Testis (tissue), 5 donors: ENCODE measurements at places on chromosomes 7 and 10. TPM values are rescaled to one million over a fixed set of nuclear protein-coding genes. Genes with fewer than 3 reads are reported as not detected.
A peak's percentile ranks its signal among the peaks of the same experiment; 100 is the strongest.

DNA sequence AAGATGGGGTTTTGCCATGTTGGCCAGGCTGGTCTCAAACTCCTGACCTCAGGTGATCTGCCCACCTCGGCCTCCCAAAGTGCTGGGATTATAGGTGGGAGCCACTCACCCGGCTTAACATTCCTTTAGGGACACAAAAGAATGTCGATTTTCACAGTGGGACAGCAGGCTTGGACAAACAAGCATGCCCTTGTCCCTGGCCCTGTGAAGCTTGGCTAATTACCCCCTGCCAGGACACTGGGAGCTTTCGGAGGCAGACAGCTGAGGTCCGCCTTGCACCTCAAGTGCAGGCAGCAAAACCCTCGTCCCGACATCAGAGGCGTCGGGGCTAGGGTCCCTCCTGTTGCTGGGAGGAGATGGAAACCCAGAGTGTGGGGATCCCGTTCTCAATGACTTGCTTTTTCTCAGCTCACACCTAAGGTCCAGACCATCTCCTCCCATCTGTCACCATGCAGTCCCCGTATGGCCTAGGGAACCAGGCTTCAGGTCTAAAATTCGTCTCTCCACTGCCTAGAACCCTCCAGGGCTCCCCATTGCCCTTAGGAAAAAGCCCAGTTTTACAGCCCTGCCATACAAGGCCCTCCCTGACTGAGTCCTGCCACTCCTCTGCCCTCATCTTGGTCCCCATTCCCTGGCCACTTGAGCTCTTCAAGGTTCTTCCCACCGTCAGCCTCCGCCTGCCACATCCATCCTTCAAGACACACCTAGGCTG is 6.3 kb upstream of the CLIP2 start:
- no peak for DNase-seq

- DNase-seq, result peak; percentile 96
Observed at GRCh38 chr7:76294344-76295024, 8.0 kb upstream of the HSPB1 start.

The PTN gene
- polyA plus RNA-seq, result 55.8 TPM

The SFTPD gene
- polyA plus RNA-seq, result 0.92 TPM

DNA sequence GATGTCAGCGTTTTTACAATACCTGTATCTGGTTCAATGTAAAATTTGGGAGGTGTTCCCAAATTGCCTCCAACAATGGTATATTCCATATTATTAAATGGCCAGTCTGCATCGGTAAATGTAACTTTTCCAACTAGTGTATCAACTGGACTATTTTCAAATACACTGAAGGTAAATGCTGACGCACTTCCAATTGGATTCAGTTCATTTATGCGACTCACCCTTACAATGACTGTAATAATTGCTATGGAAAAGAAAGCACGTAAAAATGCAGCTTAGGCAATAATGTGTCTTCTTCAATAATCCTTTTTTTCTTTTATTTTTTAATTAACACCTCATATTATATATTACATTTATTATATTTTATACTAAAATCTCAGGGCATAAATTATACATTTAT is 209.1 kb downstream of the HGF start:
- DNase-seq, result no peak

The HKDC1 gene
- polyA plus RNA-seq, result 4.4 TPM

- no peak for DNase-seq
Observed at GRCh38 chr10:132078746-132079345, 13.1 kb downstream of the JAKMIP3 start.

DNA sequence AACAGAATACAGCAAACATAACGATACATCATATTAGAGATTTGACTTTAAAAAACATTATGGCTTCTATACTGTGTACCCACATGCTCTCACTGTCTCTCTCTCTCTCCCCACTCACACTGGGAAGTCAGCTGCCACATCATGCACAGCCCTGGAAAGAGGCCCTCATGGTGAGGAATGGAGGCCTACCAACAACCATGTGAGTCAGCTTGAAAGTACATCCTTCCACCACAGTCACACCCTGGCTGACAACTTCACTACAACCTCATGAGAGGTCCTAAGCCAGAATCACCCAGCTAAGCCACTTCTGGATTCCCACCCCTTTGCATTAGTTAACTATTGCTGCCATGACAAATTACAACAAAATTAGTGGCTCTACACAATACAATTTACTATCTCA is 23.3 kb upstream of the GPR22 start:
- DNase-seq, result no peak

- no peak for DNase-seq
Observed at GRCh38 chr10:30378201-30378995, 29.3 kb upstream of the MTPAP start.

DNA sequence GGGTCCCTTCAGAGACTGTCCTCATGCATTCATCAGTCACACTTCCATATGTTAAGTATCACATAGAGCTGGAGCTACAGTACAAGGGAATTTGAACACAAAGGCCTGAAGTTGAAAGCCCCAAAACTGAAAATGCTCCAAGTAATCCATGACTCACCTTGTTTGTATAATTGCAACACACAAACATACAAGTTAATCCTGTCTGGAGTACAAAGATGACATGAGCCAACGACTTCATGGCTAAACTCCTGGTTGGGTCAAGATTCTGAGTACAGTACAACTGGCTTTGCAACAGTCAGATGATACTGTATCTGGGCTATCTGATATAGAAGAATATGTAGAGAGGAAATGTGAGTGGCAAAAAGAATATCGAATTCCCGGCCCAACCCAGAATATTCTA is 73.1 kb upstream of the AASS start:
- no peak for DNase-seq

DNA sequence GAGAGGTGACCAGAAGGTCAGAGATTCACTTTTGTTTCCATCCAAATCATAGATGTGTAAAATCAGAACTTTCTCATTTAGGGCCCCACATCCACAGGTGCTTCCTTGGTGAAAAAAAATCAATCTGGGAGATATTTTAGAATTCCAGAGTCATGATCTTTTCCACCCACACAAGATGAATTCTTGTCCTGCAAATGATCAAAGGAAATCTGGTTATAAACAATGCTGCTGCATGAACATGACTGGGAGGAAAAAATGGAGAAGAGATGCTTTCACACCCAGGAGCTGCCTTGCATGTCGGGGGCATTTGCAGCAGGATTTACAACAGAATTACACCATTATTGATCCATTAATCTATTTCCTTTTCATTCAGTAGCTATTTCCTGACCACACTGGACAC is 106.5 kb upstream of the TMEM72 start:
- DNase-seq, result no peak

DNA sequence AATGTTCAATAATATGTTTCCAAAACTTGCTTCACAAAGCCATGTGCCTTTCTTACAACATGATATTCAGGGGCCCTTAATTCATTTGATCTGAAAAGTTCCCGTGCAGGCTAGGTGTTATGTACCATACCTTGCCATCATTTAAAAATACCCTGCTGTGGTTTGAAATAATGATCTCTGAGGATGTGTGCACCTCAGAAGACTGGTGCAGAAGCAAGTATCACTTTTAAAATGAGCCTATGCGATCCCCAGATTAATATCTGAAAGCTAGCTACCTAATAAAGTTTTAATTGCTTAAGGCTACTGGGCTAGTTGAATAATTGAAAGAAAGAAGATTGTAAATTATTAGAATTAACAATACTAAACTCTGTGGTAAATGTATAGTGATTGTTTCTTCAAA is 262.4 kb downstream of the CDK14 start:
- no peak for DNase-seq

DNA sequence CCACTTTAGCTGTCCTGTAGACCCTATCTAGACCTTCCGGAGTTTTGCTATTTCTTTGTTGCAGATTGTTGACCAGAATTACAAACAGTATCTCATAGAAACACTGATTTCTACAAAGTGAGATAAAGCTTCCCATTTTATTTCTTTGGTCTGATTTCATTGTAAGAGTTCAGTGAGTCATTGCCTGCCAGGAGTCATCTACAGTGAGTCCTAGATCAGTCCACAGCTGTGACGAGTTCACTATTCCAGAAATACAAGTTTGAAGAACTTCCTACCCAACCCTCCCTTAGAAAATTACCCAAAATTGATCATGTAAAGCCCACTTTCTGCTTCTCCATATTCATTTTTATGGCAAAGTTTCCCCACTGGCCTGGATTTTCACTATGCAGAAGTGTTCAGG is 905.5 kb downstream of the CNTNAP2 start:
- DNase-seq, result no peak

- DNase-seq, result peak; percentile 38
Observed at GRCh38 chr10:13528875-13529713, at the start of gene BEND7. TSS of gene BEND7 (minus strand) at chr10:13529014. CDS start at chr10:13528533, 481 bp downstream.

DNA sequence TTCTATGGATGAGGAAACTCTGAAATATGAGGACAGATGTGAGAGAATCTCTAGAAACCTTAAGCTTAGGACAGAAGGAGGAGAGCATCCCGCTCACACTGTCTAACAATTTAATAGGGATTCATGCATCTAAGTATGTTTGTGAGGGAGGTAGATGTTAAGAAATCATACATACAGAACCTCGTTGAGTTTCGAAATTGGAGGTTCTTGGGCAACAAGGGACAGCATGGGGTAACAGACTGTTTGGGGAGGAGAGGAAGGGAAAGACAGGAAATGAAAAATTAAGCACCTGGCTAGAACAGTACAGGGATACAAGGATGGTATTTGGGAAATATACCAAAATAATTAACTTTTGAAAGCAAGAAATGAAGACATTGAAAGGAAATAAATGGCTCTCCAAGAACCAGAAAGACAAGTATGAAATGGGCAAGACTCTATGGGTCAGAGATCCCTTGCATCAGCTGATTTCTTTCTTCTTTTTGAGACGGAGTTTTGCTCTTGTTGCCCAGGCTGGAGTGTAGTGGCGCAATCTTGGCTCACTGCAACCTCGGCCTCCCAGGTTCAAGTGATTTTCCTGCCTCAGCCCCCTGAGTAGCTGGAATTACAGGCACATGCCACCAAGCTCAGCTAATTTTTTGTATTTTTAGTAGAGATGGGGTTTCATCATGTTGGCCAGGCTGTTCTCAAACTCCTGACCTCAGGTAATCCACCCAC is 207.9 kb downstream of the CTNNA3 start:
- no peak for DNase-seq

The RARRES2 gene
- 93.7 TPM for polyA plus RNA-seq

DNA sequence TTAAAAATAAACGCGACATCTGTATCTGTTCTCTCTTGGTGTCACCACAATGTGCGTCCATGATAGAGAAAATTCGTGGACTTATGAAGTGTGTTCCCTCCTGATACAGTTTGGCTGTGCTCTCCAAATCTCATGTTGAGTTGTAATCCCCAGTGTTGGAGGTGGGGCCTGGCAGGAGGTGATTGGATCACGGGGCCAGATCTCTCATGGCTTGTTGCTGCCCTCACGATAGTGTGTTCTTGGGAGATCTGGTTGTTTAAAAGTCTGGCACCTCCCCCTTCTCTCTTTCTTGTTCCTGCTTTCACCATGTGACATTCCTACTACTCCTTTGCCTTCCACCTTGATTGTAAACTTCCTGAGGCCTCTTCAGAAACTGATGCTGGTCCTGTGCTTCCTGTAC is 229.4 kb upstream of the MYO3A start:
- no peak for DNase-seq

The IGF2BP3 gene
- 17.8 TPM for polyA plus RNA-seq

GRCh38 chr7:11810043-11810625 is 21.9 kb downstream of the THSD7A start:
- DNase-seq, result no peak

- DNase-seq, result no peak
Observed at GRCh38 chr7:4906682-4907081, 23.2 kb upstream of the RADIL start.

GRCh38 chr10:113498997-113499396 is 53.9 kb upstream of the HABP2 start:
- DNase-seq, result no peak

DNA sequence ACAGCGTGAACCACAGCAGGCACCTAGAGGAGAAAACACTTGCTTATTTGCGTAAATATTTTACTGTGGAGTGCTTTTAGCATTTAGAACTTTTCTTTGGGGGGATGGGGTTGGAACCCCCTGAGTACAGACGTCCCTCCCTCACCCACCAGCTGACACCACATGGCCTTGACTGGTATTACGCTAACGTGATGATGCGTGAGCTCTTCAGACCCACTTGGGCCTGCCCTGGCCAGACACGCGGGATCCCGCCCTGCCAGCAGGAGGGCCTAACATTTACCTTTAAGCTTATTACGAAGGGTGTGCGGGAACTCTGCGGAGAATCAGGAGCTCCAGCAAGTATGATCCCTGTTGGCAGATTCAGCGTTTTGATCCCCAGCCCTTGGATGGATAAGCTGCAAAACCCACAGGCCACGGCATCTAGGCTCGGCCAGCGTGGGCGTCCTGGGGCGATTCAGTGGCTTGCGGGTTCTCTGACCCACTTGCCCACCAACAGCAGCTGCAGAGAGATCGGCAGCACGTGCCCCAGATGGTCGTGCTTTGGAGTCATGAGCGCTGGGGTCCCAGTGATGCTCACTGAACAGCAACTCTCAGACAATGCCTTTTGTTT is 545.5 kb upstream of the FOXK1 start:
- DNase-seq, result no peak

The WIPF3 gene
- 42.7 TPM for polyA plus RNA-seq

GRCh38 chr7:74223711-74224510 is 14.1 kb downstream of the LAT2 start:
- DNase-seq, result peak; percentile 37

DNA sequence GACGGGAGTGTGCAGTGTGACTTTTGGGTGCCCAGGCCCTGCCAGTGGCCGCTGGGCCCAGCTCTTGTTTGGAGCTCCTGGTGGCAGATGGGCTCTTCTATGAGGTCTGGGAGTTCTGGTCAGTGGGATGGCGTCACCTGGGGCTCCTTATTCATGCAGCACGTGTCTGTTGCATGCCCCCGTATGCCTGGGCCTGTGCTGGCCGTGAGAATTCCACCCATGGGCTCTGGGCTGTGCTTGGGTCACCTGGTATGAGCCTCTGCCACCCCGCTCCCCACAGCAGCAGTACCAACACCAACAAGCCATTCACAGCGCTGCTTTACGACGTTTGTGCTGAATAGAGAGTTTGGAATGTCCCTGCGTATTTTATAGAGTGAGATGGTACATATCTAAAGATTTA is 27.1 kb downstream of the INPP5A start:
- DNase-seq, result no peak

GRCh38 chr7:17559388-17559787 is 260.9 kb downstream of the AHR start:
- no peak for DNase-seq

- DNase-seq, result no peak
Observed at GRCh38 chr7:110720626-110721025, 370.3 kb upstream of the LRRN3 start.

DNA sequence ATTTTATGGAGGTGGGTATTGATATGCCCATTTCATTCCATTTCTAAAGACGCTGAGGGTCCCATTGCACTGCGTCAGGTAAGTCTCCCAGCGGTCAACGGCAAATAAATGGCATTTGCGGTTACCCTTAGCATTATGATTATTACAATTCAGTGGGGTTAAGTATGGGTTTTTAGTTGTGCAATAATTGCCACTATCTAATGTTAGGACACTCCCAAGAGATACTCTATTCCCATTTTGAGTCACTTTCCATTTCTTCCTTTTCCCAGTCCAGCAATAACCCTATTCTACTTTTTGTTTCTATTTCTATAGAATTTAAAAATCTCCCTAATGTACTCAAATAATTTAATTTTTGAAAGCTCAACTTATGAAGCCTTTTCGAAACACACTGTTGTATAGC is 4.0 kb downstream of the SLC35B4 start:
- no peak for DNase-seq

GRCh38 chr7:36946401-36946739 is 222.1 kb upstream of the AOAH start:
- no peak for DNase-seq

The MYH16 gene
- 2.1 TPM for polyA plus RNA-seq

The HMX2 gene
- not detected for polyA plus RNA-seq

The CLDN4 gene
- 4.3 TPM for polyA plus RNA-seq

The R3HCC1L gene
- polyA plus RNA-seq, result 36.9 TPM

The GNAT3 gene
- 0.38 TPM for polyA plus RNA-seq
